ENCODE measurements at places on chromosomes 2 and 18. TPM values are rescaled to one million over a fixed set of nuclear protein-coding genes. Genes with fewer than 3 reads are reported as not detected.

DNA sequence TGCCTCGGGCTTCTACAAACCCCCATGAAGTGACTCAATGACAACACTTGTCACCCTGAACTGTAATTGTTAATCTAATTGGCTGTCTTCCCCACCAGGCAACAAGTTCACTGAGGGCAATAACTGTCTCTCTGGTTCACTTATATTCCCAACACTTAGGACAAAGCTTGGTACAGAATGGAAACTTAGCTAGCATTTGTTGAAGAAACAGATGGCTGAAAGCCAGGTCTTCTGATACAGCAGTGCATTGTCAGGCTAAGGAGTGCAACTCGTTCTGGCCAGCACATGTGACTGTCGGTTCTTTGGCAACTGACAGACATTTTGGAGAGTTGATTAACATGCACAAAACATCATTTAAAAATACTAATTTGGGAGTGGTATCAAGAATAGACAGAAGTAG lies 14.6 kb upstream of the DNAJC27 start:
- no peak for ATAC-seq

GRCh38 chr18:13273800-13274199 lies 55.2 kb downstream of the LDLRAD4 start:
- ATAC-seq = no peak

GRCh38 chr2:26577442-26578112 lies 63.6 kb downstream of the CIB4 start:
- peak; percentile 67 for ATAC-seq

GRCh38 chr18:10403708-10404107 lies 50.7 kb upstream of the APCDD1 start:
- no peak for ATAC-seq

GRCh38 chr2:28102455-28102874 lies 211.9 kb downstream of the BABAM2 start:
- peak; percentile 78 for ATAC-seq

GRCh38 chr2:5125017-5125730 lies 567.0 kb upstream of the SOX11 start:
- no peak for ATAC-seq

DNA sequence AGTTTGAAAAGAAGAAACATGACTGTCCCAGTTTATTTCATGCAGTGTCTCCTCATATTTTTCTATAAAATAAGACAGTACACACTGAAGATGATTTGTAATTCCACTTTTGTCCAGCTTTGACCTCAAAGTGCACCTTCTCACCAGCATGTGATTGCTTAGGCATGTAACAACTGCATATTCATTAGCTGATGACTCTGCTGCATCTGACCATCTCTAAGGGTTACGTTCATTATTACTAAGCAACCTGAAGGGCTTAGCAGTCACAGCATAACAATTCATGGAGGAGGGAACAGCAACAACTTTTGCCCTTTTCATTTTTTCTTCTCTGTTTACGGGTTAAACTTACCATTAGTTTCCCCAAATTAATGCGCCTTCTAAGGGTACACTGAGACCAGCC lies 330.6 kb upstream of the PIK3C3 start:
- no peak for ATAC-seq

DNA sequence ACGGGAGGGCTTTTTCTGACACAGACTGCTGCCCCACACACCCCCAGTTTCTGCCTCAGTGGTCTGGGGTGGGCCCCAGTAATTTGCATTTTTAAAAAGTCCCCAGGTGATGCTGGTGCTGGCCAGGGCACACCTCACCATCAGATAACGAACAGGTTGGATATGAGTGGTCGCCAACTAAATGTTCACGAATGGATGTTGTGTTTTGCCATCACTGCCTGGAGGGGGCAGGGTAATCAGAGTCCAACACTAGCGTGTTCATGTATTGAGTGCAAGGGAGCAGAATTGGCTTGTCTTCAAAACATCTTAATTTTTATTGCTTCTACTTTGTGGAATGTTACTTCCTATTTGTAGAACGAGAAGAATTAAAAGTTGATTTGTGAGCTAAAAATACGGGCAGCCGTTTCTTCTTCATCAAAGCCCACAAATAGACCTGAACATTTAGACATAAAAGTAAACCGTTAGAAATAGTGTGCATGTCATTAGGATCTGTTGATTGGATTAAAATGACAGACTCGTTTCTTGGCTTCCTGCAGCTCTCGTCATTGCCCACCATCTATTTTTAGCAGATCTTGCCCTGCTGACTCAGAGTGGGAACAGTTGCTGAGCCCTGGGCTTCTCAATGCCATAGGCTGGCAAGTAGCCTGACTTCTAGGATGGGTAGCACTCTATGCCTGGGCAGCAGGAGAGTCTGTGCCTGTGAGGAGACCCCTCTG lies 45.2 kb downstream of the NCK2 start:
- peak; percentile 68 for ATAC-seq

- ATAC-seq = no peak
Observed at GRCh38 chr2:217740178-217740577, 262.6 kb downstream of the TNS1 start.

- no peak for ATAC-seq
Observed at GRCh38 chr2:157178874-157179273, 78.6 kb upstream of the GALNT5 start.

DNA sequence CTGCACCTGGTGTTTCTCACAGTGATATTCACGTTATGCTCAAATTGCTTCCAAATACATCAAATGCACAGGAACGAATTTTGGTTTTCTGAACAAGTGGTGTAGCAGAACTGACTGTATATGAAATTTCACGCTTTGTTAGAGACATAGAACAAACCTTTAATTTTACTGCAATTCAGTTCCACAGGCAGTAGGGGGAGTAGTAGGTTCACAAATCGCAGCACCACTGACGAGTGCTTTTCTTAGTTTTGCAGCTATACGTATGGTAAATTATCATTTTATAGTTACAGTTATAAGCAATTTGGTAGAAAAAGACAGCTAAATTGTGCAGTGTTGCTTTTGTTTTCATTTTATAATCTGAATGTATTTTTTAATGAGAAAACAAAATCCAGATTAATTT lies 113.3 kb downstream of the KIAA1328 start:
- ATAC-seq = no peak

DNA sequence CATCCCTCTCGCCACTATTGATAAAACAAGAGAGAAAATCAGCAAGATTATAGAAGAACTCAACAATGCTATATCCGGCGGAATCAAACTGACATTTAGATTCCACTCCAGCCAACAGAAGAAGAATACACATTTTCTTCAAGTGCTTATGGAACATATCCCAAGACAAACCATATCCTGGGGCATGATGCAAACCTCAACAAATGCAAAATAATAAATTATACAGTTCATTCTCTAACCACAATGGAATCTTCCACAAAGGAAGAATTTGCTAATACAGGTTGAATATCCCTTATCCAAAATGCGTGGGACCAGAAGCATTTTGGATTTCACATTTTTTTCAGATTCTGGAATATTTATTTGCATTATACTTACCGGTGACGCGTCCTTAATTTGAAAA lies 51.4 kb upstream of the YPEL5 start:
- no peak for ATAC-seq

GRCh38 chr2:232476791-232477190 lies 10.8 kb downstream of the ECEL1 start:
- no peak for ATAC-seq

GRCh38 chr2:86350751-86351150 lies 13.3 kb upstream of the REEP1 start:
- no peak for ATAC-seq

- no peak for ATAC-seq
Observed at GRCh38 chr18:7002107-7002506, 115.5 kb downstream of the LAMA1 start.

GRCh38 chr2:155377931-155378444 lies 679.5 kb downstream of the KCNJ3 start:
- ATAC-seq = no peak

- no peak for ATAC-seq
Observed at GRCh38 chr2:16040271-16041010, 100.1 kb downstream of the MYCN start.

DNA sequence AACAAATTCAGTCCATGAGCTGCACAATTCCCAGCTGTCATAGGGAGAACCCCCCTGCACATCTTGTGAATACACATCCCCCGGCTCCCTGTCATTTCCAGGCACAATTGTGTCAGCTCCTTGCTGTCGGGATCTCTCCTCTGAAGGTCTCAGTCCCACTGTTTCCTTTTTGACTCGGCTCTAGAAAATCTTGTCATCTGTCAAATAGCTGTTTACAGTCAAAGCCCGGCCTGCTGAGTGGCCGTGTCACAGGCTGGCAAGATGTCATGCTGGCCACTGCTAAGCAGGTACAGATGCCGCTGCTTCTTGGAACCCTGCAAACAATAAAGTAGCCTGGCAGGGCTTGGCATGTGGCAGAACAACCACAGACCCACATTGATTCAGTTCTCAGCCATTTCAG lies 61.7 kb downstream of the LYPD1 start:
- no peak for ATAC-seq

- no peak for ATAC-seq
Observed at GRCh38 chr2:187982668-187983067, 309.0 kb upstream of the GULP1 start.

DNA sequence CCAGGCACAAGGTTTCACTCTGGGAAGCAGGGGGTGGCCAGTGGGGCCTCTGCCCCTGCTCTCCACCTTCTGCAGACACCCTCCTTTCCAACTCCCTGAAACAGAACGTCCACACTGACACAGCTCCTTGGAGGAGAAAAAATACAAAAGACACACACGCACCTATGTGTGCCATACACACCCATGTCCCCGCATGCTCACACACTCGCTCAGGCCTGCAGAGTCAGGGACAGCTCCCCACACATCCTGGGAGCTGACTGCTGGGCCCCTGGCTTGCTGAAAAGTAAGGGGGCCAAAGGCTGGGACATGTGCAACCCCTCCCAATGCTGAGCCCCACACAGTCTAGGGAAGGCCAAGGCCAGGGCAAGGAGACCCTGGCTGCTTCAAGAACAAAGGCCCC lies 200.5 kb downstream of the TNS1 start:
- ATAC-seq = no peak

DNA sequence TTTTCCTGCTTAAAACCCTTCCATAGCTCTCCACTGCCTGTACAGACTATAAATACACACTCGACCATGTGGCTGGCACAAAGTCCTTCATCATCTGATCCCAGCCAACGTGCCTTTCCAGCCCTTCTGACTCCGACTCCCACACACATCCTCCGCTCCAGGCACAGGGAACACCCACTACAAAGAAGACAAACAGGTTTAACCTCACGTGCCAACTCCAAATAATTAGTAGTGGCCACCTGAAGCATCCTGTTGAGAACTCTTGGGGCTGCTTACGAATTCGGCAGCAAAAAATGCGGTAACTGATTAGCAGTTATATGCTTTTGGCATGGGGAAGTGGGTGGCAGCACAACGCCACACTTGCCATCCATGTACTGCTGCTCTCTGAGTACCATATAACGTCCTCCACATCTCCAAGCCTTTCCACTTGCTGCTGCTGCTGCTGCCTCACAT lies 12.1 kb downstream of the SPIRE1 start:
- ATAC-seq = peak; percentile 66

DNA sequence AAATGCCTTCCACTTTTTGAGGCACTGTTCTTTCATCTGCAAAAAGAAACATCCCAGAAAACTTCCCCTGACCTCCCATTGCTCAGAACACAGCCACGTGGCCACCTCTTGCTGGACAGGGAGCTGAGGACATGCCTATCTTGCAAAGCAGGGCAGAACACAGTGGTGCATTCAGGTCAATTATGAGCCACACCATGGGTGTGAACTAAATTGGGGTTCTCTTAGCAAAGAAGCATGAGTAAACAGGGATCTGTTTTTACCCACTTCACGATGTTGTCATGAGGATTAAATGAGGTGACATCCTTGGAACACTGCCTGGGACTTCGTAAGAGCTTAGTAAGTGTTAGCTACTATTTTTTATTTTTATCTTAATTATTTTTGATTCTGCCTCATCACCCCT lies 25.1 kb downstream of the BMP10 start:
- ATAC-seq = no peak

- ATAC-seq = no peak
Observed at GRCh38 chr2:106094131-106094841, 99.8 kb downstream of the UXS1 start.

- no peak for ATAC-seq
Observed at GRCh38 chr18:65955747-65956146, 204.9 kb downstream of the CDH7 start.

DNA sequence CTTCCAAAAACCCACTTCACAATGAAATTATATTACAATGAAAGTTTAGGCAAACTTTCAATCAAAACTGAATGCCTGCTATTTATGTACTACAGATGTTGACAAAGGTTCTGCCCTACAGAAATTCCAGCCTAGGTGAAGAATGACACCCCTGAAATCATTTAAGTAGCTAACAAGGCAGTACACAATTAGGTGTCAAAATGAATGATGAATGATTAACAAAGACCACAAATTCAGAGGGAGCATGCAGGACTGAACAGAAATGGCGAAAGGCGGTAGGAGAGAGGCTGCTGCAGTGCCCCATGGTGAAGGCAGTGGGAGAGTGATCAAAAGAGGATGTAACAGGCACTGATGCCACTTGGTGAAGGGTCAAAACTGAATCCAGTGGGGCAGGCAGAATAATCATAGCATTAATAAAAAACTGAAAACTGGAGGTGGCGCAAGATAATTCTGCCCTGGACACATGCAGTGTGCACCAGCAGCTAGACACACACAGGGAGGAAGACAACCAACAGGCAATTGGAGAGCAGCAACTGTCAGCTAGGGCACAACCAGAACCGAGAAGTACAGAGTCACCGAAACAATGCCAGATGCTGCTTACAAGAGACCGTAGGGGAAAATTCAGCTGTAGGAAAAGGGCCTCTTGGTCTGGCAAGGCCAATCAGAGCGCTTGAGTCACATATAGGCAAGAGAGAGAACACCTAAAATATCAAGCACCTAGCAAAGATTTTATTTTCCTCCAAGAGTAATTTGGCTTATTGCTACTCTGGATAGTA lies 4.5 kb downstream of the TMEM131 start:
- ATAC-seq = no peak

- no peak for ATAC-seq
Observed at GRCh38 chr2:204129591-204130294, 193.2 kb downstream of the ICOS start.

- ATAC-seq = no peak
Observed at GRCh38 chr2:113872201-113872600, 17.7 kb upstream of the ACTR3 start.

- ATAC-seq = no peak
Observed at GRCh38 chr18:62458346-62458745, 64.5 kb upstream of the ZCCHC2 start.

Gene ANKRD23
- total RNA-seq = 1.2 TPM

Gene DCDC2C
- total RNA-seq = 4.0 TPM

Gene OR6B2
- not detected for total RNA-seq

Gene CAPN14
- 0.40 TPM for total RNA-seq

Gene GPR45
- not detected for total RNA-seq

Gene KHK
- total RNA-seq = 1.2 TPM

Gene GALNT5
- 0.13 TPM for total RNA-seq

Gene NDUFS1
- total RNA-seq = 101 TPM

Gene ABCB11
- not detected for total RNA-seq

Gene ACVR1C
- total RNA-seq = 0.08 TPM

Gene FAM110C
- total RNA-seq = 2.8 TPM

Gene OSR1
- 45.5 TPM for total RNA-seq

Gene DPYSL5
- 0.40 TPM for total RNA-seq

Data from gastroesophageal sphincter (tissue), 4 donors.